Activated CD4-positive, alpha-beta T cell treated with anti-CD3 and anti-CD28 coated beads, Interleukin-2, amount 50 U/mL, for 4 hours (primary cell): ENCODE measurements at places on chromosomes 13 and 19.

DNA sequence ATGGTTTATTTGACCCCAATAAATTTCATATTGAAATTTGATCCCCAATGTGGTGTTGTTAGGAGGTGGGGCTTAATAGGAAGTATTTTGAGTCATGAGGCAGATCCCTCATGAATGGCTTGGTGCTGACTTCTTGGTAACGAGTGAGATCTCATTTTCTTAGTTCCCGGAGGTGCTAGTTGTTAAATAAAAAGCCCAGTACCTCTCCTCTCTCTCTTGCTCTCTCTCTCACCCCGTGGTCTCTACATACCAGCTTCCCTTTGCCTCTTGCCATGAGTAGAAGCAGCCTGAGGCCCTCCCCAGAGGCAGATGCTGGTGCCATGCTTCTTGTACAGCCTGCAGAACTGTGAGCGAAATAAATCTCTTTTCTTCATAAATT lies 39.4 kb upstream of the KATNAL1 start:
- no peak for DNase-seq

DNA sequence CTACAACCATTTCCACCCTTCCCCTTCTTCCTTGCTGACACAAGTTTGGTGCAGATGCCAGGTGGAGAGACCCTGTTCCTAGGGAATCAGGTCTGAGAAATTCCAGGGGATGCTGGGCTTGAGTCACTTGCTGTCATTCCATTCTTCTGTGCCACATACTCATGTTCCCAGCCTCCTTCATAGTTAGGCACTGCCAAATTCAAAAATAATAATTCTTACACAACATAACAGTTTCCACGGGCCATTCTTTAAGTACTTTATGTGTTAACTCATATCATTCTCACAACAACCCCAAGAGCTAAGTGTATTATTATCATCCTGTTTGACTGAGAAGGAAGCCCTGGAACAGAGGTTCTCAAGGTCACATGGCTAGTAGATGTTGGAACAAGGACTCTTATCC lies 27.1 kb upstream of the POMP start:
- DNase-seq, result no peak

- DNase-seq, result no peak
Observed at GRCh38 chr13:76579701-76580100, 306.5 kb downstream of the KCTD12 start.

- DNase-seq, result no peak
Observed at GRCh38 chr13:112727581-112727980, 37.7 kb downstream of the ATP11A start.

DNA sequence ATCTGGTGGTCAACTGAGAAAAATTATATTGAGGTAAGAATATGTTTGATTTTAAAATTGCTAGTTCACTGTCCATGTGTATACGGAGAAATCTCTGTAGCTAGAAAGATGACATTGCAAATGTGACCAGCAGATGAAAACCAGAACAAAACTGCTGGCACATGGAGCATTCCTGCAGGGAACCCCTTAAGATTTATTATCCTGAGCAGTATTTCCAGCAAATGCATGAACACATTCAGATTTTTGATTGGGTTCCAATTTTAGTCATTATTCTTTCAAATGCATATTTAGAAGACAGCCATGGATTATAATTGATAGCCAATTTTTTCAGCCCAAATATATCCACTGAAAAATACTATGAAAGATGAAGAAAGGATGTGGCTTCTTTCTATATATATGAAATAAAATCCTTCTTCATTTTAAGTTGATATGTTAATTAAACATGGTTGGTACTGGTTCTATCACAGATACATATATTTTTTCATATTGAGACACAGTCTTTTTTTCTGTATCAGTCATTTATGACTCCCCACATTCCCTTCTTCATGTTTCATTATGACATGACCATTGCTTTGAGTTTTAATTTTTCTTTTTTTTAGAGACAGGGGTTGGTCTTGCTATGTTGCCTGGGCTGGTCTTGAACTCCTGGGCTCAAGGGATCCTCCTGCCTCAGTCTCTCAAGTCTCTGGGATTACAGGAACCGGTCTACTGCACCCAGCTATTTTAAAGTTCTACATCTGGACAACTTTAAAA lies 376.5 kb downstream of the KLF12 start:
- no peak for DNase-seq

DNA sequence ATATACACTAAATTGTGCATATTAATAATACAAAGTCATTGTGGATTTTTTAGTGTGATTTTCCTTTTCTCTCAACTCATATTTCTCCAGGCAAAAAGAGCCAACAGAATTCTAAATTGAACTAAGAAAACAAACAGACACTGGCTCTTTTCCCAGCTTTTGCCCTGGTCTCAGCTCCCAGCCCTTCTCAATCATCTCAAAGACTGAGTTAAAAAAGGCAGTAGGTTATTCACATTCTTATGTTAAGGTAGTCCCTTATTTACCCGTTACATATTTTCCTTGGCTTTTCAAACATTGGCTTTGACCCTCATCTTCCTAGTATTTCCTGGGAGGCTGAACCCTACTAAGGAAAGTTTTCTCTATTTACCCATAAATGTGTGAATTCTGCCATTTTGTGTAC lies 753.6 kb downstream of the LIG4 start:
- no peak for DNase-seq
